ENCODE measurements at places on chromosomes 3 and 15. TPM values are rescaled to one million over a fixed set of nuclear protein-coding genes. Genes with fewer than 3 reads are reported as not detected.

GRCh38 chr15:51051776-51052175, 42.9 kb downstream of the TNFAIP8L3 start:
- DNase-seq: no peak

DNA sequence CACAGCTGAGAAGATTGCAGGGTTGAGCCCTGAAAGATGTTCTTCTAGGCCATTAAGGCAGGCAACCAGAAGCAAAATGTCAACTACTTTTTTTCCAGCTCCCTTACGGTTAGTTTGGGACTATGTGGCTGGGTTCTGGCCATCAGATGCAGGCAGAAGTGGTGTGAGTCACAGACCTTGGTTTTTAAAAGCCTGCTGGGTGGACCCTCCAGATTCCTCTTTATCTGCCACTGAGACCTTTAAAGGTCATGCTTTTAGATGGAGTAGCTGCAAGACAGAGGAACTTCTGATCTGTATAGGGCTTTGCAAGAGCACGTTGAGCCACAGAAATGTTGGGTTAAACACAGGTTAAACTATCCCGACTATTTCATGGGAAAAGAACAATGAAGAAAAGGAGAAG, 102.9 kb downstream of the CHST2 start:
- DNase-seq: no peak

DNA sequence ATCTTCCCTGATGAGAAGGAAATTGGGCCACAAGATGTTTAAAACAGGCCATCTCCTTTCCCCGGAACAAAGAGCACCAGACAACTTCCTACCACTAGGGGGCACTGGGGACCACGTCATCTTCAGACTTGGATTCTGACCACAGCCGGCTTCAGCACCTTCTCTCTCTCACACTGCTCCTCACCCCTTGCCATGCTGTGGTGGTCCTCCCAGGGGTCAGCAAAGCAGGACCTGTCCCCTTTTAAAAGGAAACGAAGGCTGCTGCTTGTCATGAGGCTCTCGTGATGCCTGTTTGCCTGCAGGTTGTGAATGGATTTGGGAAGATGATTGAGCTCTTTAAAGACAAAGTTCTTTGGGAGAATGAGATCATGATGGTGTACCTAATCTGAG, 16.2 kb downstream of the RFT1 start:
- DNase-seq: peak; percentile 79

SEMA3B gene
- polyA plus RNA-seq: 29.6 TPM

DNA sequence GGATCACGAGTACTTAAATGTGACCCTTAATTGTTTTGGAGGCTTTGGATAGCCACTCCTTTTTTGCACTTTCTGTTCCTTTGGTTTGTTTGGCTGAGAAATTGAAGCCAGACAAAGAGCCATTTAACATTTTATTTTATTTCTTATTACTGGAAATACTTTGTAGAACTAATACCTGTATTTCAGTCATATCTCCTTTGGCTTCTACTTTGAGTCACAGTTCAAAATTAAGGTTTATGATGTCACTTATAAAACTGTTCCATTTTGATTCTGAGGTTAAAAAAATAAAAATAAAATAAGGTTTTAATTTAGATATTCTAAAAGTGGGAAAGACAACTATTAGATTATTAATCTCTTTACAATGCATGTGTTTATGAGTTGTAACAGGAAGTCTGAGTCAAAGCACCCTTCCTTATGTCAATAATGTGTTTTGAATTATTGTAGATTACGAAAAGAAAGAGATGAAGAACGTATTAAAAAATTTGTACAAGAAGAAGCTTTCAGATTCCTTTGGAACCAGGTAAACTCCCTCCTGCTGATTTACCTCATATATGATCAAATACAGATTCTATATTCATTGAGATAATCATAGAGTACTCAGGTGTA, 16.9 kb upstream of the NXPE3 start:
- DNase-seq: no peak

- DNase-seq: no peak
These were observed 21.8 kb upstream of the CLDN16 start for GRCh38 chr3:190366133-190366532.

GRCh38 chr15:41494922-41495735, 1.5 kb downstream of the ITPKA start:
- DNase-seq: no peak

DNA sequence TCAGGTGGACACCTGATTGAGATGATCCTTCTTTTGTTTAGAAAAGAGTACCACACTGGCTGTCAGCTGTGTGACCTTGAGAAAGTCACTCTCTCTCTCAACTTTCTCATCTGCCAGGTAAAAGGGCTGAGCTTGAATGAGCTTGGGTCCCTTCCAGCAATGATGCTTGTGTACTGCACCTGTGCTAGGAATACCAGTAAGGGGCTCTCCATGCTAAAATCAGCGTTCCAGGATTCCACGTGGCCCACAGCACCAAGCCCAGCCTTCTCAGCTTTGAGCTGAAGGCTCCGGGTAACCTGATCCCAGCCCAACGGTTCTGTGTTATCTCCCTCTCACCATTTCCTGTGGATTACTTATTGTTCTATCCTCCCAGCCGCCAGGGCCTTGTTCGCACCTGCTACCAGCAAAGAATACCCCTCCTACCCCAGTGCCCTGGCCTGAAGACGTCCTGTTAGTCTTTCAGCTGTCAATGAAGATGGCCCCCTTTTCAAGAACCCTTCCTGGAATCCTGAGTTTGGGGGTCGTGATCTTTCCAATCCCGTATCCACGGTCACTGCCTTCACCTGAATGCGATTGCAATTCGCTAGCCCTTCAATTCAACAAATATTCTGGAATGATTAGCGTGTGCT, 54.2 kb upstream of the CGNL1 start:
- DNase-seq: no peak

- no peak for DNase-seq
These were observed 31.0 kb downstream of the KLHL6 start for GRCh38 chr3:183524476-183524875.

HTR3E gene
- polyA plus RNA-seq: not detected

DNA sequence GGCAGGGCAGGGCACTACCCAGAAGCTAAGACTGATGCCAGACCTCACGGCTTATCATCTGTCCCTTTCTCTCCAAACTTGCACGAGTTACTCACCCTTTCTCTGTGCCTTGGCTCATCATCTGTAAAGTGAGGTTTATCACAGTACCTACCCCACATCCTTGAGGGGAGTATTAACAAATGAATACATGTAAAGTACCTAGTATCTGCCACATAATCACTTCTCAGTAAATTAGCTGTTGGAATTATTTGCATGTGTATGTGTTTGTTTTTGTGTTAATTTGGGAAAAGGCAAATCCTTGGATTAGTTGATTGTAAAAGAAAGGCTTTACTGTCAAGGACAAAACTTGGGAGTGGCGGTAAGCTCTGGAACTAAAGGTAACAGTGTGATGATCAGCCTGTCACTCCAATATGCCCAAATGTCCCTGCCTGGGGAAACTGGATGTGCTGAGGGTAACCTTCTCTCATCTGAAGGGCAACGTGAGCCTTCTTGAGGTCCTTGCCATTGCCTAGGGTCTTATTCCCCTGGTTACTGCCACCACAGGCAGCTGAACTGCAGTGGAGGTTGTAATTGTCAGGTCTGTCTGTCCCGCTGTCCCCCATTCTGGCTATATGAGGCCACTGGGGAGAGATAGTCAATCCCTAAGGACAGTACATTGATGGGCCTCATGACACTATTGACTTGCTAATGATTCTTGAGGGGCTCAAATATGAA, 269.4 kb downstream of the CLSTN2 start:
- DNase-seq: no peak

LTF gene
- polyA plus RNA-seq: 7.1 TPM

- peak; percentile 45 for DNase-seq
These were observed 1.7 kb downstream of the HEG1 start for GRCh38 chr3:125054062-125054448.

GRCh38 chr3:76624164-76624563, 415.7 kb upstream of the ROBO2 start:
- no peak for DNase-seq

- DNase-seq: no peak
These were observed 116.5 kb upstream of the CMC1 start for GRCh38 chr3:28124882-28125281.

DNA sequence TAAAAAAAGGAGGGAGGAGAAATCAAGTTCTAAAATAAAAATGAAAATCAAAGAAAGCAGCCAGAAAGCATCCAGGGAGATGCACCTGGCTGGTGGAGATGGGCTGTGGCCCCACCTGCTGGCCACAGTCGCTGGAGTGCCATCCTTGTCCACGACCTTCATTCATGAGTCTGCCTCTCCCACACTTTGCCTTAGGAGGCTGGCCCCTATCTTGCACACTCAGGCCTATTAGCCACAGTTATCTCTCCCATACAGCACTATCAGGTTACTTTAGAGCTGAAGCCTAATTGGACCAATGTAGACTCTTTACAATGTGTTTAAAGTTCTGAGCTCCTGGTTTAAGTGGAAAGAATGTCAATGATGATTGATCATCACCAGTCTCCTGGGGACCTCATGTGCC, 392.0 kb upstream of the RORA start:
- no peak for DNase-seq

CPA3 gene
- polyA plus RNA-seq: 0.33 TPM

GRCh38 chr3:33982269-33982798, 183.9 kb downstream of the PDCD6IP start:
- no peak for DNase-seq

DNA sequence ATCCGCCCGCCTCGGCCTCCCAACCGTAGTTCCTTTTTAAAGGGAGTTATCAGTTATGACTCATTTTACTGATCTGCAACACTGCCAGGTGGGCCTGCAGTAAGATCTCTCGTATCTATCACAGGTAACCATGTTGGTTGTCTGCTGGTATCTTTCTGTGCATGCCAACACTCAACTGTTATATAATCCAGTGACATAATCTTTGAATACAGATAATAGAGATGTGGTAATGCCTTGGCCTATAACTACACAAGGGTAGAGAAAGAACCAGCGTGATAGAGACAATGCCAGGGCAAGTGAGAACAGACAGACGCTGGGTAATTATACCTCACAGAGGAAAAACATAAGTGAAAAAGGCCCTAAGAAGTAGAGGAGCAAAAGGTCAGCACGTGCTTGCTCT, 11.0 kb upstream of the ARPP19 start:
- DNase-seq: no peak

CD80 gene
- polyA plus RNA-seq: 2.9 TPM

DUOXA2 gene
- not detected for polyA plus RNA-seq

GRCh38 chr3:169701457-169701856, 37.9 kb upstream of the MECOM start:
- no peak for DNase-seq

DNA sequence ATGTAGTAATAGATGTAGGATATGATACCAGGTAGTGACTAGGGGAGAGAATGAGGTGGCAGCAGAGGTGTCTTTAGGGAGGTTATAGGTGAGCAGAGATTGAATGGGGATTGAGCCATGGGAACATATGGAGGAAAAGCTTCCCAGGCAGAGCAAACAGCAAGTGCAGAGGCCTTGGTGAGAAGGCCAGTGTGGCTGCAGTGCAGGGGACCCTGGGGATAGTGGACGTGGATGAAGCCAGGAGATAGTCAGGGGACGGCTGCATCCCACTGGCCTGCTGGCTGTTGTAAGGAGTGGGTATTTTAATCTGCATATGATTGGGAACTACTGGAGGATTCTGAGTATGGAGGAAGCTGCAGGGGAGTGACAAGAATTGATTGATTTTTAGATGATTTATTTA, 62.7 kb upstream of the TRAK1 start:
- DNase-seq: no peak

DNA sequence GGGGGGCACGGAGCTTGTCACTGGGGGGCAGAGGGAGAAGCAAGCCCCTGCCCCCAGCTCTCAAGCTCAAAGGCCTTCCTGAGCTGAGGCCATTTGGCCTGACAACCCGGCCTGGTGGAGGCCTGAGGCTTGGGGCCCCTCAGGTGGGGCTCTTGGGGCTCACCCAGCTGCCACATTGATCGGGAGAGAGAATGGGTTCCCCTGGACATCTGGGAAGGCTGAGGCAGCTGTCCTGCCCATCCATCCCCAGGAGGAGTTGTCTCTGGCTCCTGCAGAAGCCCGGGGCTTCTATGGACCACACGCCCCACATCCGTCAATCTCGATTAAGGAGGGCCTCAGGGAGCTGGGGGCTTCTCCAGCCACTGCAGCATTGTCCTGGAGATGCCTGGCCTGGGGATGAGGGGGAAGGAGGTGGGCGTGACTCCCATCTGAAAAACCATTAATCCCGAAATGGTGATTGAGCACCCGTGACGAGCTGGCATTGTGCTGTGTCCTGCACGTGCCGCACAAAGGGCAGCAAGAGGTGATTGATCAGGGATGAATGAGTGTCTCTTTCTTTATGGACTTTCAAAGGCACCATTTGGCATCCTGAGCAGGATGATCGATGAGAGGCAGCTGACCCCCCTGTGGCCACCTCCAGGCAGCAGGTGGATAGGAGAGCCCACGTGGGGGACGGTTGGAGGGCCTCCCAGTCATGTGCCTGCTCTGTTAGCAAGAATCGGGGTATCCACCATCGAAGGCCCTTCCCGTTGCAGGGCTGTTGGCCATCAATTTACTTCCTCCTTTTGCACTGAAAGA, 17.2 kb upstream of the CRABP1 start:
- no peak for DNase-seq

All from right lung (tissue), 10 donors.